ENCODE measurements at places on chromosomes 5 and 9.

GRCh38 chr5:15191012-15191411 is 309.0 kb upstream of the FBXL7 start:
- DNase-seq: no peak

- no peak for DNase-seq
Observed at GRCh38 chr9:84597131-84597530, 72.4 kb upstream of the NTRK2 start.

- DNase-seq: no peak
Observed at GRCh38 chr9:127096208-127096607, 26.2 kb downstream of the ANGPTL2 start.

GRCh38 chr5:154309371-154309745 is 118.8 kb downstream of the GALNT10 start:
- no peak for DNase-seq

DNA sequence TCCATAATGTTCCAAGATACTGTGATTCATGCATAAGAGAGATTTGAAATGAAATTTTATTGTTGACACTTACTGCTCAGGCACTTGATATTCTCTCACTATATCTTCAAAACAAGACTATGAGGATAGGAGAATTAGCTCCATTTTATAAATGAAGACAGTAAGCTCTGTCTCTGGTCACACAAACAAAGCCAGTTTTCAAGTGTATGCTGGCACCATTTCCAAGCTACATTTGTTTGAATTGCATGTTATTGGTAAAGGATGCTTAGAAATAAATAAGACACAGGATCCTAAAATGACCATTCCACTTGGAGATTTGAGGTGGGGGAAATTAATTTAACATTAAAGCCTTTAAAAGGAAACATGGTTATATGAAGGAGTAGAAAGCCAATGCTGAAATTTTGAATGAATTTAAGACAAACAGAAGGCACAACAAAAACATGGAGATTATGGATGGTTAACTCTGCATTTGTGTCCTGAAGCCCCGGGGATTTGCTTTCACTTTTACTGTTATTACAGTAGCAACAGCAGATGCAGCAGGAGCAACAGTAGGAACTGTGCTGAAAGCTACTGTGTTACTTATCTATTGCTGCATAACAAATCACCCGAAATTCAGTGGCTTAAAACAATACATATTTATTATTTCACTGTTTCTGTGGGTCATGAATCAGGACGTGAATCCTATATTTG is 79.7 kb upstream of the ASTN2 start:
- DNase-seq: no peak

DNA sequence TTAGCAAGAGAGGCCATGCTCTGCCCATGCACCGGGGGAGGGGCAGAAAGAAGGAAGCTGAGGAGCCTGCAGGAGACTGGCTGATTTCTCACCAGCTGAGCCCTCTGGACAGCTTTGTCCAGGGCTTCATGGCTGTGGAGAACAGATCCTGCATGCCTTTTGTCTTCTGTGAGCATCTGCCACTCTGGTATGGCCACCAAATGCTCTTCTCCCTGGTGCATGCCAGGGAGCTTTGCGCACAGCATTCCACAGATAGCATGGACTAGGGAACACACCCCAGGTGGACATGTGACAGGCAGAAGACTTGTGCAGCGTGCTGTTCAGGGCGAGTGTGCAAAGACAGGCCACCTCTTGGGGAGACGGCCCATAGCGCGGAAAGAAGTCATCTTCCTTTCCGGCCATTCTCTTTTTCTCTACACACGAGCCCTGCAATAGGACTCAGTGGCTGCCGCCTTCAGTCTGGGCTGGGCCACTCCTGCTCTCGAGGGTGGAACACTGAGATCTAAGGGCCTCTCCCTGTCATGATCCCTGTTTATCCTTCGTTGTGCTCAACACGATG is 56.7 kb downstream of the GADD45G start:
- no peak for DNase-seq

DNA sequence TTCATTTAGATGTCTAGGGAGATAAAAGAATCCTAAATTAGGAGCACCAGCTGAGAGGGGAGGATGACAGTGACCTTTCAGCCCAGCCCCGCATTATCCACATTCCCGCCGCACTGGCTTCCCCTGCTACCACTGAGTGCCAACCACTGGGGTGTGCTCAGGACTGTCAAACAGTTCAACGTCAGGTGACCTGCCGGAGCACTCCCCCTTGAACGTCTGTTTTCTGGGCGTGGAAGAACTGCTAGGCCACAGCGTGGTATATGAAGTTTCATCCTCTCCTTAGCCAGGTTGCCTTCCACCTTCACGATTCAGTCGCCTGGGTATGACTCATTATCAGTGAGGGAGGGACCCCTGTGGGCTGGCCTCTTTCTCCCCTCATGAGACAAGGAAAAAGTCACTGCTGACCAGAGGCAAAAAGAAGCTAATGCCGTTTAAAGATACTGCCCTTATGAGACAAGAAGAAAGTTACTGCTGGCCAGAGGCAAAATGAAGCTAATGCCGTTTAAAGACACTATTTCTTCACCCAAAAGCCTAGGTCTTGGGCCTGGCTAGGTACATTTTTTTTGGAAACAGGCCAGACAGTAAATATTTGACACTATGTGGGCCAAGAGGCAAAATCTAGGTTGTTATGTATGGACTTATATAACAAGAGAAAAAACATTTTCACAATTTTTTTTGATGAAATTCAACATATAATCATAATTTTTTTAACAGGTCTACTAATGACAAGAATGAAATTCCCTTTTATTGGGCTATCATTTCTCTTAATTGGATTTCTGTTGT is 4.6 kb downstream of the NMRK1 start:
- no peak for DNase-seq

DNA sequence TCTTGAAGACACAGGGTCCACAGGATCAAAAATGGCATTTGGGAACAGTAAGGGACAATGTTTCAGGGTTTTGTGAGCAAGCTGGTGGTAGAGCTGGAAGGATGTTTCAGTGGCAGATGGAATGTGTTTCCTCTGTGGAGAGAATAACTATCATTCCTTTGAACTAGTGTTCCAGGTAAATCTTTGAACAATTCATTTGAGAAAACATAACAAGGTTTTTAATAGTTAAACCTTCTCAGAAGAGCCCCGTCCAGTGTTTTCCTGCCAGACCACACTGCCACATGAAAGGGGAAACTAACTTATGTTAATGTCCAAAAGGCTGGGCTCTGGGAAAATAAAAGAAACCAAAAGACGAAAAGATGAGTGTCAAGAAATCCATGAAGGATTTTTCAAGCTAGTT is 207.0 kb upstream of the ZNF462 start:
- DNase-seq: no peak

DNA sequence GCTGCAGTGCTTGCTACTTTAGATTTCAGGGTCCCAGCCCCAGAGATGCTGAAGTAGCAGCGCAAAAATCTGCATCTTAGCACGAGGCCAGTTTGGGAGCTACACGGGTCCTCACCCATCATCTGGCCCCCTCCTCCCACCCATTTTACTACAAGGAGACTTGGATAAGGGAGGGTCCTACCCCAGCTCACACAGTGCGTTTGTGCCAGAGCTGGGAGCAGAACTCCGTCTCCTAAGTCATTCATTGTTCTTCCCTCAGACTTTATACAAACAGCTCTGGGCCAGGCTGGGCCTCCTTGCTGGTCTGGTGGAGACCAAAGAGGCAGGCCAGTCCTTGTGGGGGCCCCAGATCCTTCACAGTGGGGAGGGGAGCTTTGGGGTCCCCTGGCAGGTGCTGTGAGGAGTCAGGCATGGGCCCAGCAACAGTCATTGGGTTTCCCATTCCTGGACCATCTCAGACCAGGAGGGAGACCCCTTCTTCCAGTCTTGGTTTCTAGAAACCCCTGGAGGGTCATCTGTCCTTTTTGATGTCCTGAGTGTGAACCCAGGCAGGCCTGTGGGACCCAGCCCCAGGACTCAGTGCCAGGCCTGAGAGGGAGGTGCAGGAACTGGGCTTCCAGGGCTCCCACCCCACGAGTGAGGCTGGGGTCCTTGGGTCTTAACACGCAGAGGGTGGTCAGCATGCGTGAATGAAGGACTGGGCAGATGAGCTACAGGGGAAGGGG is 2.3 kb upstream of the IL17B start:
- no peak for DNase-seq

DNA sequence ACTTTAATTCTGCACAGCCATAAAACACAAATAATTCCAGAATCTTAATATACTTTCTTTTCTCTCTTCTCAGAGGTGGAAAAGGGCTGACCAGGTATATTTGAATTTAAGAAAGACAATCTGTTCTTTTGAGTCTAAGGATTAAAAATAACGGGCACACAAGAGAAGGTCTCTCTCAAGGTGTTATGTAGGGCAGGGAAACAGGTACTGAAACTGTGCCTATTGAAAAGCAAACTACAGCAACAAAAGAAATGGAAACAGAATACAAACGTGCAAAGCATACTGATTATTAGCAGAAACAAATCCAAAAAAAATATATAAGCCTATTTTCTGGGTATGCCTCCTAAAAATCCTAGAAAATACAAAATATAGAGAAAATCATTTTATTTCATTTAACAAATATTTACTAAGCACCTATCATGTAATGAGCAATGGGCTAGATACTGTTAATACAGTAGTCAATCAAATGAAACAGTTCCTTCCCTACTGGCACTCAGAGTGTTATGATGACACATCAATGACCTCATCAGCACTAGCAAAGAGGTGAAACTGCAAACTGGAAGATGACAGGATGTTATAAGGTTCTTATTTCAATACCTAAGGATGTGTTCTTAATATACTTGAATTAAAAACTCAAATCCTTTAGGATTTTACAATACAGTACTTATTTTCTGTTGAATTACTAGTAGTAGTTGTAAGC is 87.7 kb downstream of the AUH start:
- DNase-seq: no peak

Measured in NCI-H187 (cell line).